MCF 10A (cell line): ENCODE measurements at places on chromosomes 1 and 21.

GRCh38 chr1:240217403-240217802, 125.7 kb downstream of the FMN2 start:
- H3K4me3 ChIP-seq, result no peak overlapping the region
- no peak for DNase-seq
- no peaks in the 10 kb centered on the region for H3K27me3 ChIP-seq
- H3K36me3 ChIP-seq, result no peaks in the 10 kb centered on the region
- H3K4me1 ChIP-seq, result no peaks in the 10 kb centered on the region
- no peak overlapping the region for H3K27ac ChIP-seq

GRCh38 chr1:225519166-225519863, 91.5 kb upstream of the LBR start:
- H3K27me3 ChIP-seq, result no peaks in the 10 kb centered on the region
- H3K27ac ChIP-seq, result peak overlapping the region; percentile 7
- peaks cover 5% of the 10 kb centered on the region for H3K4me1 ChIP-seq
- no peak for DNase-seq
- H3K36me3 ChIP-seq, result peaks cover 19% of the 10 kb centered on the region
- no peak overlapping the region for H3K4me3 ChIP-seq

DNA sequence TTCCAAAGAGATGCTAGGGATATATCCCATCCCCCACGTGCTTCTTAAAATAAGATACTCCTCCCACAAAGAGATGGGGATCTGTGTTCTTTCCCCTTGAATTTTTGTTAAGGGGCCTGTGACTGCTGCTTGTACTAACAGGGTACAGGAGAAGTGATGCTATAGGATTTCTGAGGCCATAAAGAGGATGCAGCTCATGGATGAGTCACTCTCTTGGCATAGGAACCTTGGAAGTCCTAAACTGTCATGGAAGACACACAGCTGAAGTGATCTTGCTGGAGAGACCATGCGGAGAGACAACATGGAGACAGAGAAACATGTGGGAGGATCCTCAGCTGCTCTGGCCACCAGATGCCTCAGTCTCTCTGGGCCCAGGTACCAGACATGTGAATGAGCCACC, 157.2 kb downstream of the S1PR1 start:
- H3K4me1 ChIP-seq, result no peaks in the 10 kb centered on the region
- no peak overlapping the region for H3K27ac ChIP-seq
- DNase-seq, result peak; percentile 33
- H3K36me3 ChIP-seq, result no peaks in the 10 kb centered on the region
- no peak overlapping the region for H3K4me3 ChIP-seq

DNA sequence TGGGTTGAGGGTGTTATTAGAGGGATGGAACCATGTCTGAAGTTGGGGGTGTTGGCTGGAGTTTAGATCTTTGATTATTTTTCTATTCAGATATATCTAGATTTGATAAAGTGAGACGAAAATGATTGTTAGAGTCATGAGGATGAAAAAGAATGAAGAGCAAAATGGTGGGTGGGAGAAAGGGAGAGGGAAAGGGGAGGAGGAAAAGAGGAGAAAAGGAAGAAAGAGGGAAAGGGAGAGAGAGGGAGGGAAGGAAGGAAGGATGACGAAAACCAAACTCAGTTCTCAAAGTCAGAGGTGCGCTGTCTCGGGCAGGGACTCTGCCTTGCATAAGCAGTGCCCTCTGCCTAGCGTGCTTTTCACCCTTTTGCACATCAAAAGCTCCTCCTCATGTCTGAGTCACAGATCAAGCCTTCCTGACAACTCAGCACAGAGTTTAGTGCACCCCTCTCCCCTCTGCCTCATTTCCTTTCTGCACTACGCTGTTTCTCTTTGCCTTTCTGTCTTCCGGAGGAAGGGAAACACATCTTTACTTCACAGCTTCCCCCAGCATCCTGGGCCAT, 225.8 kb upstream of the PROX1 start:
- no peak overlapping the region for H3K27ac ChIP-seq
- no peak overlapping the region for H3K4me3 ChIP-seq
- no peaks in the 10 kb centered on the region for H3K36me3 ChIP-seq
- peaks cover 45% of the 10 kb centered on the region for H3K27me3 ChIP-seq
- peak; percentile 38 for DNase-seq
- no peaks in the 10 kb centered on the region for H3K4me1 ChIP-seq

DNA sequence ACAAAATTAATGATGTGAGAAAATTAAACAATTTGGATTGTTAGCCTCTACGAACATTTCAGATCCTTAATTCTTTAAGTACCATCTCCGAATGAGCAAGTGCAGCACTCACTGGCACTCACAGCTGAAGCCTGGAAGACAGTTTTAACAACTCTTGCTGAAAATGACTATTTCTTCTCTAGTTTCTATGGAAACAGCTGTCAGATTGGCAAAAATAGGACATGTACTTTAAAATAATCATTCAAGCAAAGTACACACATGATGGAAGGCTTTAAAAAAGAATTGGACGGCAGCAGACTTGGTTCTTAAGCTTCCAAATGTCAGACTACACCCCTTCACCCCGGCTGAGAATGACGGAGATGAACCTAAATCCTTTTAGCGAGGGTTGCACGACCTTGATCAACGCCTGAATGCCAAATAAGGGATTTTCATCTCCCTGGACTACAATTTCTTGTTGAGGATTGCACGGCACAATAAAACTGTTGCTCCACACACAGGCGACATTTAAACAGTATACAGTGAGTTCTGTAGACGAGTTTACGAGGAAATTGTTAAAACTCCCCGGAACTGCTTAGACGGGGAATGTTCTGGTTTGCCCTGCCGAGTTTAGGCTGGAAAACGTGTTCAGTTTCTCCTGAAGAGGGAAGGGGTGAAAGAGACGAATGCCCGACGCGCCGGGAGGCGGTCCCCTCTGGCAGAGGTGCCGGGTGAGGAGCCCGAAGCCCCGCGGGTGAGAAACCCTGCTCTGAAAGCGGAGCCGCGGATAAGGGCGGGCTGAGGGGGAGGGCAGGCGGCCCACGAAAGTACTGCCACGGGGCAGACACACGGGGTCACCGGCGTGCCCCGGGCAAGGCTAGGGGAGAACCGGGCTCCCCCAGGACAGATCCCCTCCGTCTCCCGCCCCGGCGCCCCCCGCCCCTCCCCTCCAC, 671 bp downstream of the OMA1 start:
- H3K36me3 ChIP-seq, result peaks cover 7% of the 10 kb centered on the region
- H3K4me3 ChIP-seq, result peak overlapping the region; percentile 92
- peak; percentile 60 for DNase-seq
- H3K27me3 ChIP-seq, result no peaks in the 10 kb centered on the region
- peaks cover 20% of the 10 kb centered on the region for H3K4me1 ChIP-seq

DNA sequence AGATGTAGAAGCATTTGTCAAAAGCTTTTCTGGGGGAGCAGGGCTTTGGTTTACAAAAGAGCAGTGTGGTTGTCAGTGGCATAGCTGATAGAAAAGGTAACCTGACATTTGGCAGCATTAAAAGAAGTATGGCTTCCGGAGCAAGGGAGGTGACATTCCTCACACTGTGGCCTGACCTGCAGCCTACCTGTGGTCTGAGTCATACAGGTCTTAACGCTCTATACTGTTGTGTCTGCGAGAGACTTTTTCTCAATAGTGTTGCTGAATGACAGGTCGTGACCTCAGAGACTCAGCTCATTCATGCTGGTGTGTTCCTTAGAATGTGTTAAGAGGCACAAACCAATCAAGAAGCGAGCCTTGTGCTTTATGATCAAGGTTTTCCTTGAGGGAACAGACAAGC, 19.3 kb downstream of the PHGDH start:
- DNase-seq, result no peak
- H3K4me1 ChIP-seq, result no peaks in the 10 kb centered on the region
- H3K4me3 ChIP-seq, result no peak overlapping the region
- H3K27ac ChIP-seq, result no peak overlapping the region
- no peaks in the 10 kb centered on the region for H3K27me3 ChIP-seq
- peaks cover 27% of the 10 kb centered on the region for H3K36me3 ChIP-seq

GRCh38 chr1:163914785-163915413, 593.1 kb downstream of the NUF2 start:
- no peaks in the 10 kb centered on the region for H3K36me3 ChIP-seq
- H3K27me3 ChIP-seq, result no peaks in the 10 kb centered on the region
- H3K4me3 ChIP-seq, result no peak overlapping the region

- H3K27me3 ChIP-seq, result no peaks in the 10 kb centered on the region
- H3K4me3 ChIP-seq, result no peak overlapping the region
- peak; percentile 9 for DNase-seq
- no peaks in the 10 kb centered on the region for H3K36me3 ChIP-seq
- no peak overlapping the region for H3K27ac ChIP-seq
- H3K4me1 ChIP-seq, result no peaks in the 10 kb centered on the region
Observed at GRCh38 chr1:54069791-54070170, 16.4 kb downstream of the TCEANC2 start.

DNA sequence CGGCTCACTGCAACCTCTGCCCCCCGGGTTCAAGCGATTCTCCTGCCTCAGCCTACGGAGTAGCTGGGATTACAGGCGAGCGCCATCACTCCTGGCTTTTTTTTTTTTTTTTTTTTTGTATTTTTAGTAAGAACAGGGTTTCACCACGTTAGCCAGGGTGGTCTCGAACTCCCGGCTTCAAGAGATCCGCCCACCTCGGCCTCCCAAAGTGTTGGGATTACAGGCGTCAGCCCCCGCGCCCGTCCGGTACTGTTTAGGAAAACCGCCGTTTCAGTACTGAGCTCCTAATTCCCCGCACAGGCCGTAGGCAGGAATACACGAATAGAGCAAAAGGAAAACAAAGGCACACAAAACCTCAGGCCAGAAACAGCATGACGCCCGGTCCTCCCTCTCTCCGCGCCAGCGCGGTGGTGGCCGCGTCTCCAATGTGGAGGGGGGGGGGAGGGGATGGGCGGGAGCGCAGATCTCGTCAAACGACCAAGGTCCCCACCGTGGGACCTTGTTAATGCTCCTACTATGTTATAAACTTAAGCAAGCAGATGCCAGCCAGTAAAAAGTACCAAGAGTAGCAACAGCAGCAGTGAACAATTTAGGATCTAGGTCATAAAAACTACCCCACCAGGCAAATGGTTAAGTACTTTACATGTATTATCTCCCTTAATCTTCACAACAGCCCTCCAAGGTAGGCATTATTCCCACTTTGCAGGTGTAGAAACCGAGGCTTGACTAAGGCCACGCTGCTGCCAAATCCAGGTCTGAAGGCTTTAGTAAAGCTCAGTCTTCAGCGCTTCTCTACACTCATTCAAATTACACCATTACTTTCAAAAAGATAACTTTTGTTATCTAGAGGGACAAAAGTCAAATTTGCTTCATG, 648 bp upstream of the ADAR start:
- H3K4me1 ChIP-seq, result peaks cover 40% of the 10 kb centered on the region
- no peaks in the 10 kb centered on the region for H3K27me3 ChIP-seq
- H3K36me3 ChIP-seq, result peaks cover 26% of the 10 kb centered on the region
- peak overlapping the region; percentile 92 for H3K27ac ChIP-seq
- peak overlapping the region; percentile 96 for H3K4me3 ChIP-seq
- peak; percentile 55 for DNase-seq

- peaks cover 7% of the 10 kb centered on the region for H3K4me1 ChIP-seq
- no peak overlapping the region for H3K4me3 ChIP-seq
- H3K27me3 ChIP-seq, result no peaks in the 10 kb centered on the region
- no peak overlapping the region for H3K27ac ChIP-seq
- no peak for DNase-seq
Observed at GRCh38 chr21:45325206-45326168, 37.8 kb upstream of the POFUT2 start.

GRCh38 chr1:183454377-183454776, 17.9 kb upstream of the SMG7 start:
- H3K36me3 ChIP-seq, result peaks cover 5% of the 10 kb centered on the region
- peak; percentile 42 for DNase-seq
- H3K27ac ChIP-seq, result no peak overlapping the region
- peaks cover 8% of the 10 kb centered on the region for H3K4me1 ChIP-seq
- H3K4me3 ChIP-seq, result no peak overlapping the region

- peak overlapping the region; percentile 92 for H3K27ac ChIP-seq
- peaks cover 4% of the 10 kb centered on the region for H3K36me3 ChIP-seq
- no peak for DNase-seq
Observed at GRCh38 chr1:96559181-96559580, 162.4 kb upstream of the PTBP2 start.

DNA sequence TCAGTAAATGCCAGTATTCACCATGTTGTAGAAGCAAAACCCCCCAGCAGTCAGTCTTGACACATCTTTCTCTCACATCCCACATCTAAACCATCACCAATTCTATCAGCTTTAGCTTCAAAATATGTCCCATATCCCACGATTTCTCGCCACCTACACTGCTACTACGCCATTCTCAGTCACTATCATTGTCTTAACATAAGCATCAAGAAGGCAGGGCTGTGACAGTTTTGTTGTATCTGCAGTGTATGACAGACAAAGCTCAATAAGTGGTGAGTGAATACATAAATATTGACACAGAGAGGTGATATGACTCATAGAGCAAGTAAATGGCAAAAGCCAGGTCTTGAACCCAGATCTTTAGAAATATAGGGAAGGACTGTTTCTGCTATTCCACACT, 59.9 kb downstream of the JAK1 start:
- H3K27ac ChIP-seq, result peak overlapping the region; percentile 20
- DNase-seq, result no peak
- no peak overlapping the region for H3K4me3 ChIP-seq

- H3K27ac ChIP-seq, result no peak overlapping the region
- H3K4me3 ChIP-seq, result no peak overlapping the region
- peaks cover 9% of the 10 kb centered on the region for H3K36me3 ChIP-seq
- no peak for DNase-seq
Observed at GRCh38 chr21:36825658-36826057, 126.7 kb downstream of the SIM2 start.

- peaks cover 6% of the 10 kb centered on the region for H3K4me1 ChIP-seq
- H3K27me3 ChIP-seq, result no peaks in the 10 kb centered on the region
- H3K4me3 ChIP-seq, result no peak overlapping the region
- no peak overlapping the region for H3K27ac ChIP-seq
- DNase-seq, result peak; percentile 40
- H3K36me3 ChIP-seq, result no peaks in the 10 kb centered on the region
Observed at GRCh38 chr21:31201548-31201947, 142.5 kb downstream of the TIAM1 start.

DNA sequence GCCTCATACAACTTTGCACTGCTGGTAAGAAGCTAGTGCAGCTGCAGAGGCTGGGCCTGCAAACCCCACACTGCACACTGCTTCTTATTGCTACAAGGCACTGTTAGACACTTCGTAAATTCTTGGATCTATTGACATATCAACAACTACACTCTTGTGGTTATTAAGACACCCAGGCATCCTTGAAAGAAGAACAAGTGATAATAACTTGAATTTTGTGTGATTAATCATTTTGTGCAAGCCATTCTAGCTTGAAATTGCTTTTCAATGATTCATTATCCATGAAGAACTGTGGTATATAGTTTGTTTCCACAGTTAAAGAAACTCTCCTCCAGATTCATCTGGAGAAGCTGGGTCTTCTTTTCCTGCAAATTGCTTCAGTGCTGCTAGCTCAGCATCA, 33.7 kb upstream of the IFI44L start:
- H3K36me3 ChIP-seq, result no peaks in the 10 kb centered on the region
- H3K4me1 ChIP-seq, result peaks cover 14% of the 10 kb centered on the region
- H3K27me3 ChIP-seq, result no peaks in the 10 kb centered on the region
- no peak overlapping the region for H3K27ac ChIP-seq
- H3K4me3 ChIP-seq, result no peak overlapping the region
